ENCODE measurements at places on chromosomes 11 and 22. TPM values are rescaled to one million over a fixed set of nuclear protein-coding genes. Genes with fewer than 3 reads are reported as not detected.

DNA sequence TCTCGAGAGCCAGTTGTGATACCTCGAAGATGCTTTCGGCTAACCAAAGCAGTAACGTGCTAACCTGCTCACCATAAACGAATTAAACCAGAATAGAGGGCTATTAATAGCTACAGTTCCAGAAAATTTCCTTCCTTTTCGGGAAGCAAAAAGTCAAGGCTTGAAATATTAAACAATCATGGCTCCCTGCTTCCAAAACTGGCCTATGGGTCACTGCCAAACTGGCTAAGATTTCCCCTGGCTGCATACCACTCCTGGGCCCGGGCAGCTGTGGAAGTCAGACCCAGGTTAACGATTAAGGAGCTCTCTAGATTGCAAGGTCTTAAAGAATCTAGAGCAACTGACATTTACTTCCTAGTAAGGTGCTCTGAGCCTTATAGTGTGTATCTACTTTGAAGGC, 1.7 kb downstream of the AMOTL1 start:
- DNase-seq, result no peak

DNA sequence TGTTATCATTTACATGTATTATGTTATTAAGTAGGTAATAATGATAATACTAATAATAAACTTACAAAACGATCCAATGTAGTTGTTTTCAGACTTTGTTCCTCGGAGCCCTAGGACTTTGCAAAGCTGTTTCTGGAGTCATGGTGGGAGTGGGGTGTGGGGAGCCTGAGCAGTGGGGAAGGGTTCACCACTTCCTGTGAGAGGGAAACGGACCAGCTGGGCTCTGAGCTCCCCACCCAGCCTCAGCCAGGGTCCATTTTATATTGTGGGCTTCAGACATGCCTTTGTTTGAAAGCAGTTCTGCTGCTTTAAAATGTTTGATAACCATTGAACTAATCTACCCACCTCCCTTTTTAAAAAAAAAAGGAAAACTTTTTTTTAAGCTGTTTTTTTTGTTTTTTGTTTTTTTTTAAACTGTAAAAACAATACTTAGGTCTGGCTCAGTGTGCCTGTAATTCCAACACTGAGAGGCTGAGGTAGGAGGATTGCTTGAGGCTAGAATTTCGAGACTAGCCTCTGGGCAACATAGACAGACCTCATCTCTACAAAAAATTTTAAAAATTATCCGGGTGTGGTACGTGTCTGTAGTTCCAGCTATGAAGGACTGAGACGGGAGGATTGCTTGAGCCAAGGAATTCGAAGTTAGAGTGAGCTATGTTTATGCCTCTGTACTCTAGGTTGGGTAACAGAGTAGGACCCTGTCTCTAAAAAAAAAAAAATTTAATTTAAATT, 7.0 kb downstream of the SERPING1 start:
- DNase-seq, result no peak

GRCh38 chr11:2741006-2741376, 41.2 kb upstream of the KCNQ1OT1 start:
- DNase-seq, result no peak

OR8G5 gene
- polyA plus RNA-seq, result not detected

KREMEN1 gene
- 7.5 TPM for polyA plus RNA-seq

NEFH gene
- 1.6 TPM for polyA plus RNA-seq
